ENCODE measurements at places on chromosomes 5 and 9.

DNA sequence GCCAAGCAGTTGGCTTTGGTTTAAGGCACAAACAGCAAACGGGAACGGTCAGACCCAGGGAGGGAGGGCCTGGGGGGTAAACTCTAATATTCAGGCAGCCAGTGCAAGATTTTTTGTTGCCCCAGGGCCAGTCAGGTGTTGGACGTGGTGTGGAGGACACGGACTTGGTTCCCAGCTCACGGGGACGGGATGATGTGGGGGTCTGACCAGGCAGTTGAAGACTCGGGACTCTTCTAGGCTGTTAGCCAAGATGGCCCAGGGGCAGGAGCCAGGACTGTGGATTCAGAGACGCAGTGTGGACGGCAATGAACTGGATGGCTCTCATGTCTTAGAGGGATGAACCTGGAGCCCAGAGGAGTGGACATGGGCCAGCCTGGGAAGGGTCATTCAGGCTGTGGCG, 169.2 kb downstream of the C9orf50 start:
- no peak for DNase-seq

- DNase-seq: peak; percentile 11
Observed at GRCh38 chr9:130835441-130836298, 616 bp downstream of the ABL1 start.

GRCh38 chr5:95858661-95859595, 36.4 kb upstream of the GLRX start:
- DNase-seq: peak; percentile 96

DNA sequence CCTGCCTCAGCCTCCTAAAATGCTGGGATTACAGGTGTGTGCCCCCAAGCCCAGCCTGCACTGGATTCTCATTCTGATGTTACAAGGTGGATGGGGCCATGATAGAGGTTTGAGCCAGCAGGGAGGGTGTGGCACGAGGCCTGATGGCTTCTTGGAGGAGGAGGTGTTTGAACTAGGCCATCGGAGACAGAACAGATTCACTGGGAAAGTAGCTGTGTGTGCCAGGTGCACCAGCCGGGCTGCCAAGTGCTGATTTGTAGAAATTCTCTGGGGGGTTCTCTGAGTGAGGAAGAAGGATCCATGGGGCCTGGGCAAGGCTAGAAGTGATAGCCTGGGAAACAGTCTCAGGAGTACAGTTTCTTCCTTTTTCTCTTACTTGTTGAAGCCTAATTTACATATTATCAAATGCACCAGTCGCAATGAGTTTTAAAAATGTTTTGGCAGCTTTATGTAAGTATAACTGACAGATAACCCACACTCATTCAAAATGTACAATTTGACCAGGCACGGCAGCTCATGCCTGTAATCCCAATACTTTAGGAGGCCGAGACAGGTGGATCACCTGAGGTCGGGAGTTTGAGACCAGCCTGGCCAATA, 31.1 kb upstream of the STXBP1 start:
- no peak for DNase-seq

GRCh38 chr5:154253807-154254206, 63.3 kb downstream of the GALNT10 start:
- no peak for DNase-seq

GRCh38 chr5:124337996-124338395, 408.4 kb downstream of the ZNF608 start:
- no peak for DNase-seq

DNA sequence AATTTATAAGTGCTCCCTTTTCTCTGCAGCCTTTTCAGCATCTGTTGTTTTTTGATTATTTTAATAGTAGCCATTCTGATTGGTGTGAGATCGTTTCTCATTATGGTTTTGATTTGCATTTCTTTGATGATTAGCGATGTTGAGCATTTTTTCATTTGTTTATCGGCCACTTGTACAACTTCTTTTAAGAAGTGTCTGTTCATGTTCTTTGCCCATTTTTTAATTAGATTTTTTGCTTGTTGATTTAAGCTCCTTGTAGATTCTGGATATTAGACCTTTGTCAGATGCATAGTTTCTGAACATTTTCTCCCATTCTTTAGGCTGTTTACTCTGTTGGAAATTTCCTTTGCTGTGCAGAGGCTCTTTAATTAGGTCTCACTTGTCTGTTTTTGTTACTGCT, 46.3 kb downstream of the FYB1 start:
- no peak for DNase-seq

DNA sequence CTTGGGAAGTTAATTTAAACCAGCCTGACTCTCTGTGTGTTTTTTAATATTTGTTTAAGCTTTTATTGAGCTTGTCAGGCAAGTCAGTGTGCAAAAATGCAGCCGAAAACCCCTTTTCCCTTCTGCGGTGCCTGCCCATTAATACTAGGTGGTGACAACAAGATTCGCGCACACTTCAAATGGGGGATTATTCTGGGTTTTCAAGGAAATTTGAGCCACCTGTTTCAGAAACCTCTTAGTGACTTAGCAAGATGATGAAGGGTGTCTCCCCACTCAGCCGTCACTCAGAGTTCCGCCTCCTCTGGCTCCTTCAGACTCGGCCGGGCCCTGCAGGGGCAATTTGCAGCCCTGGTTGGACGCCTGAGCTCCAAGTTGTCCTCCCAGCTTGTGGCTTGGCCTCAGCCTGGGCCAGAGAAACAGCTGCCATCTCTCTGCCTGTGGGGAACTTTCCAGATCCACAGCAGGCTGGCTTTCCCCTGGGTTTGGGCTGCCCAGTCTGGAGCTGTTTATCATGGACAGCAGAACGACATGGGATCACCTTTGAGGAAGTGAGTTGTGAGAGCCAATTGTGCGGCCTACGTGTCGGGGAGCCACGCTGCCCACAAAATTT, 75.9 kb downstream of the SPRY4 start:
- DNase-seq: no peak

GRCh38 chr5:143494162-143494561, 90.7 kb upstream of the NR3C1 start:
- no peak for DNase-seq

DNA sequence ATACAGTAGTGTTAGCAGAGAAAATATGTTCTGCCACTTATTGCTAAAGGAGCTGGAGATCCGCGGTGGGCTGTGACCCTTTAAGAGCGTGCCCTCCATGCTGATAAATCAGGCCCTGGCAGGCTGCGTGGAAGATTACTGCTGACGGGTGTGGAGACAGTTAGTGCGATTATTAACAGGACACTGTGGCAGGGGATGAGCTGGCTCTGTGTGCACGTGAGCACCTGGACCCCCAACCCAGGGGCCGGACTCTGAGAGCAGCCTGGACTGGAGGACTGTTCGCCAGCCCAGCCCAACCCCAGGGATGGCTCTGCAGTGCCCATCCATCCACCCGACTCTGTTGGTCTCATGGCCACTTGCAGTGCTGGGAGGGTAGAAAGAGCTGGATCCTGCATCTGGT, 162.0 kb downstream of the MELK start:
- no peak for DNase-seq

DNA sequence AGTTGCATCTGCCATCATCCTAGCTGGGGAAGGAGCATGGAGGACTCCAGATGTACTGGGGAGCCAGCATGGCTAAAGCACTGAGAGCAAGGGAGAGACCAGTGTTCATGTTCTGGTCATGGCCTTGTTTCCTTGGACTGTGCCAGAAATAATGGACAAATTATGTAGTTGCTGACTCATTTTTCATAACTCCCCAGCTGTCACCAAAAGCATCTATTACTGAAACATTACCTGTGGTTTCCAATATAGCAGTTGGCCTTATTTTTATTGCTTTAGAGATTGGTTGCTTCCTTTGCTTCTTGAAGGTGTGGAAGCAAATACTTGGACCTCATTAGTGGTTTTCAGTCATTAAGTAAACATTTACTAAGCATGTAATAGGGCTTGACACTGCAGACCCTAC, 11.3 kb downstream of the RALGPS1 start:
- no peak for DNase-seq
